T-cell (primary cell): ENCODE measurements at places on chromosomes 5 and 9. TPM values are rescaled to one million over a fixed set of nuclear protein-coding genes. Genes with fewer than 3 reads are reported as not detected.

DNA sequence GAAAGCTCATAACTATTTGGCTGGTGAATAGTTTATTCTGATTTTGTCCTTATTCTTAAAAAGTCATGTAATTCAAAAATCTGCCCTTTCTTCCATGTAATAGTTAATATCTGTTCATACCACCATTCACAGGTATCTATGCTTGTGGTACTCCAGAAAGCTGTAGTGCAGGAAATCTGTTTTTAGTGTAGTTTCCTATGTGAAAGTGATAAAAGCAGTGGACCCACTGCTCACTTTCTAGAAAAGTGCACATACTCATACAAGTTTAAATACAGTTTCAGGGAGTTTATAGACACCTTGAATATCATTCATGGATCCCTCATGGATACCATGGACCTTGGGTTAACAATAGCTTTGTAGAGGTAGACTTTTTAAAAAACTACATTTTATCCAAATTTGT is 20.2 kb downstream of the PBX3 start:
- DNase-seq = no peak
- H3K36me3 ChIP-seq = no peaks in the 10 kb centered on the region
- no peaks in the 10 kb centered on the region for H3K4me1 ChIP-seq
- H3K4me3 ChIP-seq = no peak overlapping the region
- no peaks in the 10 kb centered on the region for H3K27me3 ChIP-seq
- no peak overlapping the region for H3K27ac ChIP-seq

- H3K27ac ChIP-seq = no peak overlapping the region
- no peak for DNase-seq
- no peaks in the 10 kb centered on the region for H3K36me3 ChIP-seq
- no peak overlapping the region for H3K4me3 ChIP-seq
These were observed 128.9 kb upstream of the DMRT1 start for GRCh38 chr9:712643-713042.

GRCh38 chr5:52870448-52870847 is 82.7 kb downstream of the ITGA1 start:
- no peaks in the 10 kb centered on the region for H3K4me1 ChIP-seq
- H3K27me3 ChIP-seq = no peaks in the 10 kb centered on the region
- no peak overlapping the region for H3K27ac ChIP-seq
- H3K4me3 ChIP-seq = no peak overlapping the region

GRCh38 chr9:89715318-89715858 is 110.6 kb downstream of the GADD45G start:
- H3K4me1 ChIP-seq = peaks cover 12% of the 10 kb centered on the region
- no peak overlapping the region for H3K4me3 ChIP-seq
- H3K27ac ChIP-seq = no peak overlapping the region
- H3K27me3 ChIP-seq = no peaks in the 10 kb centered on the region
- H3K36me3 ChIP-seq = no peaks in the 10 kb centered on the region

- DNase-seq = no peak
- H3K27me3 ChIP-seq = no peaks in the 10 kb centered on the region
- peaks cover 47% of the 10 kb centered on the region for H3K36me3 ChIP-seq
- H3K4me1 ChIP-seq = peaks cover 64% of the 10 kb centered on the region
These were observed 4.3 kb downstream of the CD74 start for GRCh38 chr5:150408231-150408943.

- no peaks in the 10 kb centered on the region for H3K27me3 ChIP-seq
- no peak overlapping the region for H3K27ac ChIP-seq
- H3K4me1 ChIP-seq = peaks cover 26% of the 10 kb centered on the region
- H3K4me3 ChIP-seq = no peak overlapping the region
These were observed 3.4 kb downstream of the KLHL9 start for GRCh38 chr9:21331676-21332402.

- H3K27ac ChIP-seq = no peak overlapping the region
- H3K27me3 ChIP-seq = peaks cover 23% of the 10 kb centered on the region
- no peaks in the 10 kb centered on the region for H3K36me3 ChIP-seq
- no peak for DNase-seq
- H3K4me1 ChIP-seq = peaks cover 2% of the 10 kb centered on the region
These were observed 1638.5 kb upstream of the C9orf72 start for GRCh38 chr9:29211580-29212396.

ACOT12 gene
- not detected for total RNA-seq

BARHL1 gene
- not detected for total RNA-seq
